ENCODE measurements at places on chromosomes 7 and 10.
A peak's percentile ranks its signal among the peaks of the same experiment; 100 is the strongest.

- no peak for DNase-seq
Observed at GRCh38 chr7:123655614-123656013, at the start of gene LMOD2. Gene LMOD2 (plus strand): TSS chr7:123655866. CDS start chr7:123655964, 98 bp downstream.

GRCh38 chr7:92854501-92855238 lies 18.3 kb upstream of the CDK6 start:
- no peak for DNase-seq

DNA sequence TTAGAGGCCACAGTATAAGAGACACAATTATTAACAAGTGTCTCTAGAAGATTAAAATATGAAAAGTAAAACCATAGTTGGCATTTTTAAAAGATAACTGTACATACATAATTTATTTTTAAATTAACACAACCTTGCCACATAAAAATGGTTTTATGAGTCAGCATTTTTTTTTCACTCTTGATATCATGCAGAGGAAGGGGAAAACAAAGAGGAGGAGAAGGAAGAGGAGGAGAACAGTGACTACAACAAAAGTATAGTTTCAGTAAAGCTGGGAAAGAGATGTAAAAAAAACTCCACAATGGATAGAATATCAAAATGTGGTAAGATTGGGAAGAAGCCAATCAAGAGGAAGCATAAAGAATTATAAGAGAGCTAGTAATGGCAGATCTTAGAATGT lies 34.0 kb downstream of the CH25H start:
- peak; percentile 67 for DNase-seq

GRCh38 chr10:71712572-71713134 lies 6.9 kb downstream of the C10orf105 start:
- no peak for DNase-seq

- DNase-seq = peak; percentile 76
Observed at GRCh38 chr7:5557920-5558401, 134.3 kb upstream of the TNRC18 start.

- no peak for DNase-seq
Observed at GRCh38 chr10:17181110-17181509, 20.4 kb downstream of the TRDMT1 start.

GRCh38 chr10:72079356-72079755 lies 9.0 kb downstream of the SPOCK2 start:
- no peak for DNase-seq

DNA sequence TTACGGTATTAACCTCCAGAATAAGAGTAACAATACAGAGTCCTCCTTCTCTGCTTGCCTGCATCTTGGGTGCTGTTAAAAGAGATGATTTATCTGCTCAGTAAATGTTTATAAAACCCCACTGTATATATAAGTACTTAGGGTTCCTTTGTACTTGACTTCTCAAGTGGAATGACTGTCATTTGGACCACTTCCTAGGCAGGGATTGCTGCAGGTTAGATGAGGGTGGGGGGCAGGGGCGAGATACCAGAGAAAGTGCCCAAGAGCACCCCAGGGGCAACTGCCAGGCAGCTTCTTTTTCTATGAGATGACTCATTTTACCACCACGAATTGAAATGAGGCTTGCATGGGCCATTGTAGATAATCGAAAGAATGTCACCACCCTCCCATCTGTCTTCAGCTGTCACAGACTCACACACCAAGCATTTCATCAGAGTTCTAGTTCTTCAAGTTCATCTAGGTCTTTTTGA lies 421.9 kb upstream of the GALNT17 start:
- DNase-seq = no peak

GRCh38 chr10:15427843-15428414 lies 56.8 kb upstream of the FAM171A1 start:
- DNase-seq = peak; percentile 81

- no peak for DNase-seq
Observed at GRCh38 chr10:106618646-106619045, 545.9 kb downstream of the SORCS1 start.

GRCh38 chr10:1737222-1738061 lies at the start of gene ADARB2:
Gene ADARB2 (minus strand): TSS chr10:1737525.
- DNase-seq = no peak

- peak; percentile 33 for DNase-seq
Observed at GRCh38 chr7:146375170-146375569, 258.6 kb downstream of the CNTNAP2 start.

- no peak for DNase-seq
Observed at GRCh38 chr7:17020250-17020649, 138.5 kb upstream of the AGR3 start.

GRCh38 chr10:114669648-114670047 lies 11.6 kb upstream of the ABLIM1 start:
- DNase-seq = no peak

- DNase-seq = no peak
Observed at GRCh38 chr7:70539617-70540016, 592.3 kb upstream of the GALNT17 start.

DNA sequence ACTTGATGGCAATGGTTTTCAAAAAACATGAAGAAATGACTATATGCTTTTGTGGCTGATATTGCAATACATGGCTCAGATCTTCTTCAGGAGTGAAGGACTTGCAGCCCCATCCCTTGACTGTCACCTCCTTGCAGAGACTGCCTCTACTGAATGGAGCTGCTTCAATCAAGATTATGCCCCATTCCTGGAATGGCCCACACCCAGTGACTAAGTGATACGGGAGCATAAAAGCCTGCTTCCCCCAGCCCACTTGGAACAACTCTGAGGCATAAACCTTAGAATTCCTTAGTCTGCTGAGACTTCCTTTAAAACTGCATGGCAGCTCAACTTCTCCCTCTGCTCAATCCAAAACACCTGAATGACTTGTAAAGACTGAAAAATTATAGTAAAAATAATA lies 957.1 kb downstream of the SORCS3 start:
- peak; percentile 7 for DNase-seq

DNA sequence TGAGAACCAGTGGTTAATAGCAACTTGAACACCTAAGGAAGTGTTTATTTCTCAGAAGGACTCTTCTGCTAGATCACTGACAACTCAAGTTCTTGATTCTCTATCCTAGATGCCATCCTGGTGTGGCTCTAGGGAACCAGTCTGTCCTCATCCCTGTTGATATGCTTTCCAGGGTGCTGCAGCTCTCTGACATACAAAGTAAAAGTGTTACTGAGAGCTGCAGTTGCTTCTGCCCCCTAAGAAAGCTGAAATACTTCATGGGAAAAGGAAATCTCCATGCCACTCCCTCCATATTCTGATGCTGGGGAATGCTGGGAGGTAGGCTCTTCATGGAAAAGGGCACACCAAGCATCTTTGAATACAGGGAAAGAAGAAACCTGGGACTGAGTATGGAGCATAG lies 168.1 kb downstream of the KLF6 start:
- no peak for DNase-seq

- DNase-seq = no peak
Observed at GRCh38 chr10:132940791-132941465, 1.4 kb downstream of the CFAP46 start.

GRCh38 chr7:30912986-30913811 lies 1.5 kb downstream of the AQP1 start:
- no peak for DNase-seq

GRCh38 chr10:122336332-122336731 lies 38.2 kb upstream of the PLEKHA1 start:
- no peak for DNase-seq

DNA sequence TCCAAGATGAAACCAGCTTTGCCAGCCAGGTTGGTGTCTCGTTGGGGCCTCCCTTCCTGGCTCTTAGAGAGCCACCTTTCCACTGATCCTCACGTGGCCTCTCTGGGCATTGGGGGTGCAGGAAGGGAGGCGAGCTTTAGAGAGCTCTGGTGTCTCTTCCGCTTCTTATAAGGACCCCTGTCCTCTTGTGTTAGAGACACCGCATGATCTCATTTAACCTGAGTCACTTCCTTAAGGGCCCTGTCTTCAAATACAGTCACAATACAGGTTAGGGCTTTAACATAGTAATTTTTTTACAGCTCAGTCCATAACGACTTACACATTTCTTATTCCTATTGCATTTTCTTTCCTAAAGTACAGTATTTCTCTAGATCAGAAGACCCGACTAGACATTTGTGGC lies 535.8 kb downstream of the SDK1 start:
- DNase-seq = no peak

- DNase-seq = no peak
Observed at GRCh38 chr7:69892790-69893189, 294.5 kb downstream of the AUTS2 start.

- DNase-seq = peak; percentile 6
Observed at GRCh38 chr7:152859781-152860191, 100.2 kb downstream of the ACTR3B start.

GRCh38 chr10:43251419-43252165 lies 15.3 kb downstream of the RASGEF1A start:
- no peak for DNase-seq

GRCh38 chr10:120970595-120971529 lies 119.7 kb downstream of the WDR11 start:
- DNase-seq = no peak

DNA sequence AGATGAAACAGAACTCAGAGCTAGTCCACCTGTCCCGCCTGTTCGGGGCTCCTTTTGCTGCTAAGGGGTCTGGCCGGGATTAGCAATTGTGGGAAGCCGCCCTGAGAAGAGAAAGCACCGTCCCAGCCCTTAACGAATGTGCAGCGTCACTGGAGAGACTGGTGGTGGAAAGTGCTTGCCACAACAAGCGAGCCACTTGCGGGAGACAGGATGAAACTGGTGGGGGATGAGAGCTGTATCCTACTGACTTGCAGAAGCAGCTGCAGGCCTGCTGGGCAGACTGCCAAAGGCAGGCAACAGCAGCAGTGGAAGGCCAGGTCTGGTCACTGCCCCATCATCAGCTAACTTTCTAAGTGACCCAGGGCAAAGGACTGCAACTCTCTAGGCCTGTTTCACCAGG lies 95.4 kb downstream of the FAM53B start:
- peak; percentile 89 for DNase-seq

DNA sequence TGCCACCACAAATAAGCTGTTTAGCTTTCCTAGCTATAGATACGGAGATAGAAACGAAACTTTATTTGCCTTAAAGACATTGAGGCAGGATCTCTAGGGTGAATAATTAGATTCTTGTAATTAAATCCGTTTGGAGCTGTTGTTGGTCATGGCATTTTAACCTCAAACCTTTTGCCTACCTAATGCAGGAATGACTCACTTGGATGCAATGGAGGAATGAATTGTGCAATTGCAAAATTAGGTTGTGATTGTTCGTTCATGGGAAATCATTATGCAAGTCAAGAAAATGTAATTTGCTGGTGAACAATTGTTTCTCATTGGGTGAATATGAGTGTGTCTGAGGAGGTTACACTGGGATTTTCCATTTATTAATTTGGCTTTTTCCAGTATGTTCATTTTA lies 703.5 kb downstream of the GATA3 start:
- DNase-seq = no peak

- no peak for DNase-seq
Observed at GRCh38 chr10:72333112-72334015, 21.4 kb downstream of the DNAJB12 start.

GRCh38 chr7:131556053-131556908 lies at the start of gene PODXL:
Gene PODXL (minus strand): TSS chr7:131556628. CDS start chr7:131556359, 269 bp downstream.
- peak; percentile 59 for DNase-seq

DNA sequence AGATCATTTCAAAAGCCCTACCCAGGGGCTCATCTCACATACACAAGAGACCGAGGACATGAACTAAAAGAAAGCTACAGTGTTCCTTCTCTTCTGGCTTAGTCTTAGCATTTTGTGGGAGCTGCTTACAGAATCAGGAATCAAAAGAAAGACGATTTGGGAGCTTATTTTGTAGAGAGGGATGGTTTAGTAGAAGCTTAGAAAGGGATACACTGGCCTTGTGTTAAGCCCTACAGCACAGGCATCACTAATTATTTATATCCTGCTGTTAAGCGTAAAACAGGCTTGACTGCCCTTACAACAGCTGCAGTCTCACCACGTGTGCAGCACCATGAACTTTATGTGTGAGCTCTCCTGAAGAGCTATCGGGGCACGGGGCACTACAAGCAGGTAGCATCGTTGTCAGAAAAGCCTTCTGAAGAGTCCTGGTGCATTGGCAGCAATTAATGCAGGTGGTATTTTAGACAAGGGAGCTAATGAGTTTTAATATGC lies 798.3 kb downstream of the NXPH1 start:
- no peak for DNase-seq

- peak; percentile 78 for DNase-seq
Observed at GRCh38 chr10:62043421-62044021, 142.0 kb downstream of the ARID5B start.

GRCh38 chr10:1738950-1739349 lies 1.6 kb upstream of the ADARB2 start:
- DNase-seq = no peak

DNA sequence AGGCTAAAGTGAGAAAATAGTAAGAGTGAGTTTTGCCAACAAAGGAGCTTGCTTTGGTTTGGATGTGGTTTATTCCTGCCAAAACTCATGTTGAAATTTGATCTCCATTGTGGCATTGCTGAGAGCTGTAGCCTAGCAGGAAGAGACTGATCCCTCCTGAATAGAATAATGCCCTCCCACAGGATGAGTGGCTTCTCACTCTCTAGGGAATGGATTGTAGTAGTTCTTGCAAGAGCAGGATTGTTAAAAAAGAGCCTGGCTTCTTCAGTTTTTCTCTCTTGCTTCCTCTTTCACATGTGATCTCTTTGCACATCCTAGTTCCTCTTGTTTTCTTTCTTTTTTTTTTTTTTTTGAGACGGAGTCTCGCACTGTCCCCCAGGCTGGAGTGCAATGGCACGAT lies 34.4 kb downstream of the ASAH2 start:
- no peak for DNase-seq

DNA sequence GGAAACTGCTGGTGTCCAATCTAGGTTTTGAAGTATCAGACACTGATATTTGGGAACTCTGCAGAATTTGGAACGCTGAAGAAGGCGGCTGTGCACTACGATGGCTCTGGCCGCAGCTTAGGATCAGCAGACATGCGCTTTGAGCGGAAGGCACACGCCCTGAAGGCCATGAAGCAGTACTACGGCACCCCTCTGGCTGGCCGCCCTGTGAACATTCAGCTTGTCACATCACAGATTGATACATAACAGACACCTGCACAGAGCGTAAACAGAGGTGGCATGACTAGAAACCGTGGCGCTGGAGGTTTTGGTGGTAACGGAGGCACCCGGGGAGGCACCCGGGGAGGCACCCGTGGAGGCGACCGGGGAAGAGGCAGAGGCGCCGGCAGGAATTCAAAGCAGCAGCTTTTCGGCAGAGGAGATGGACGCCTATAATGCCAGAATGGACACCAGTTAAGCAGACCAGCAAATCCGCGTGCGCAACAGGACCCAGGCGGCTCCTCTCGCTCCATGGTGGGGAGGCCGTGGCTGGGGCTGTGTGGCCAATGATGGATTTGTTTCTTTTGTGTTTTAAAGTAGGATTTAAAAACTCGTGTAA lies 22.2 kb upstream of the CCL24 start:
- DNase-seq = no peak

DNA sequence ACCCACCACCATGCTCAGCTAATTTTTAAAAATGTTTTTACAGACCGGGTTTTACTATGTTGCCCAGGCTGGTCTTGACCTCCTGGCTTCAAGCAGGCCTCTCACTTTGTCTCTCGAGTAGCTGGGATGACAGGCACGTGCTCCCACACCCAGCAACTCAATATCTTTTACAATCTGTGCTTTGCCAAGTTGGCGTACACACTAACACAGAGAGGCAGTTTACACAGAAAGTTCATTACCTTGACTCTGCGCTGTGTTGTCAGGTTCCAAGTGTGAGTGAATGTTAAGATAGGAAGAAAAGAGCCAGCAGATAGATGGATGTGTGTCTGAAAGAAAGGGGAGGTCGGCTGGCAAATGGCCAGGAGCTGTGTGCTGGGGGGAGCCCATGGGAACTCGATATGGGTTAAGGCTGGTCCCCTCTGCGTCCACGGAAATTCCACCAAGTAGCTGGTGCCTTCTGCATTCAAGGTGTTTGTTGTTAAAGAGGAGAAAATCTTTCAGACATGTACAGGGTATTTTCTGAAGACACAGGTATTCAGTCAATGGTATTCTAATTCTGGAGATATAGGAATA lies 299.8 kb downstream of the CAMK1D start:
- DNase-seq = no peak
